Activated naive CD8-positive, alpha-beta T cell treated with anti-CD3 and anti-CD28 coated beads for 36 hours (primary cell): ENCODE measurements at places on chromosomes 12 and 14.

- H3K36me3 ChIP-seq: no peaks in the 10 kb centered on the region
- no peak for DNase-seq
- no peak overlapping the region for H3K4me3 ChIP-seq
- no peaks in the 10 kb centered on the region for H3K27me3 ChIP-seq
Measured at GRCh38 chr12:101430456-101430855, 22.9 kb upstream of the ARL1 start.

DNA sequence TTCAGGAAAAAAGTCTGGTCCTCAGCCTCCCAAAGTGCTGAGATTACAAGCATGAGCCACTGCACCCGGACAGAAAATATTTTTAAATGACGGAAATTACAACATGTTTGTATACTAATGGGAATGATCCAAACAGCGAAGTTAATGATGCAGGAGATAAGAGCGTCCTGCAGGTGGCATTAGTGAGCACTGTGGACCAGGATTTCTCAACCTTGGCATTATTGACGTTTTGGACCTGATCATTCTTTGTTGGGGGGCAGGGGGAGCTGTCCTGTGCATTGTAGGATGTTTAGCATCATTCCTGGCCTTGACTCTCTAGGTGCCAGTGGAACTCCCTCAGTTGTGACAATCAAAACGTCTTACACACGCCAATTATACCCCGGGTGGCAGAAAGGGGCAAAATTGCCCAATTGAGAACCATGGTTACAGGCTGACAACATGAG is 34.1 kb downstream of the SCFD1 start:
- H3K4me3 ChIP-seq: no peak overlapping the region
- H3K4me1 ChIP-seq: no peaks in the 10 kb centered on the region
- no peaks in the 10 kb centered on the region for H3K27me3 ChIP-seq
- no peak overlapping the region for H3K27ac ChIP-seq
- peak; percentile 9 for DNase-seq
- H3K36me3 ChIP-seq: peaks cover 9% of the 10 kb centered on the region

DNA sequence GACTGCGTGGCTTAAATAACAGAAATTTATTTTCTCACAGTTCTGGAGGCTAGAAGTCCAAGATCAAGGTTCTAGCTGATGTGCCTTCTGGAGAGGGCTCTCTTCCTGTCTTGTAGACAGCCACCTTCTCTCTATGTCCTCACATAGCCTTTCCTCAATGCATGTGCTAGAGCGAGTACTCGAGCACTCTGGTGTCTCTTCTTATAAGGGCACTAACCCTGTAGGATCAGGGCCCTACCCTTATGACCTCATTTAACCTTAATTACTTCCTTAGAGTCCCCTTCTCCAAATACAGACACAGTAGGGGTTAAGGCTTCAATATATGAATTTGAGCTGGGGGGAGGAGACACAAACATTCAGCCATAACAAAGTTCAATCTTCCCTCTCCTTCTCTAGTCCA is 10.2 kb downstream of the DHH start:
- no peak overlapping the region for H3K27ac ChIP-seq
- no peak for DNase-seq
- no peak overlapping the region for H3K4me3 ChIP-seq
- peaks cover 15% of the 10 kb centered on the region for H3K27me3 ChIP-seq

DNA sequence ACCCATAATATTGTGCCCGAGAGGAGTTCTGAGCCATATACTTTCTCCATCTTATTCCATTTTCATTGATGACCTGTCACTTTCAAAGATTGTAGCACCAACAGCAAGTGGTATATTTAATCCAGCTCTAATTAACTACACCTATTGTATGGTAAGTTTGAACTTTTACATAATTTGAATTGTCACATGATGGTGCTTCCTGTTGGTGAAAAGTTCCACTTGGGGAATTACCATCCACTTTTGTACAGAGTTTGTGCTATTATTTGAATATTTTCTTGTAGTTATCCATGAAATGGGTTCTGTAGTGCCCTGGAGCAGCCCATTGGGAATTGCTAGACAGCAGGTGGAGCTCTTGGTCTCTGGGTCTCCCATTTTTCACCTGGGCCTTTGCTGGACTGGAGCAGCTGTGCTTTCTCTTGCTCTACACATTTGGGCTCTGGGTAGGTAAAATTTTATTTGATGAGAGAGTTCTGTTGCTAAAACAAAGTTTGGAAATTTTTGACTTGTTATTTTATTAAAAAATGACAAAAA is 3.0 kb downstream of the SMCO3 start:
- H3K4me3 ChIP-seq: peak overlapping the region; percentile 14
- H3K27me3 ChIP-seq: no peaks in the 10 kb centered on the region
- no peaks in the 10 kb centered on the region for H3K36me3 ChIP-seq
- no peak for DNase-seq
- H3K27ac ChIP-seq: peak overlapping the region; percentile 69

- H3K27me3 ChIP-seq: no peaks in the 10 kb centered on the region
- peak overlapping the region; percentile 55 for H3K4me3 ChIP-seq
- H3K27ac ChIP-seq: peak overlapping the region; percentile 90
- H3K36me3 ChIP-seq: peaks cover 21% of the 10 kb centered on the region
Measured at GRCh38 chr12:10497602-10498001, 8.1 kb upstream of the EIF2S3B start.

GRCh38 chr14:68174446-68174845 is 354.9 kb downstream of the RAD51B start:
- H3K27me3 ChIP-seq: no peaks in the 10 kb centered on the region
- peaks cover 6% of the 10 kb centered on the region for H3K36me3 ChIP-seq
- DNase-seq: no peak
- no peak overlapping the region for H3K4me3 ChIP-seq

- no peaks in the 10 kb centered on the region for H3K36me3 ChIP-seq
- no peak for DNase-seq
- H3K4me1 ChIP-seq: peaks cover 4% of the 10 kb centered on the region
- H3K27me3 ChIP-seq: peaks cover 4% of the 10 kb centered on the region
- no peak overlapping the region for H3K27ac ChIP-seq
Measured at GRCh38 chr12:109779382-109779781, 53.8 kb downstream of the TRPV4 start.

GRCh38 chr12:85676816-85677749 is 159.1 kb downstream of the RASSF9 start:
- DNase-seq: no peak
- H3K4me3 ChIP-seq: no peak overlapping the region
- no peak overlapping the region for H3K27ac ChIP-seq
- no peaks in the 10 kb centered on the region for H3K4me1 ChIP-seq
- H3K36me3 ChIP-seq: no peaks in the 10 kb centered on the region

GRCh38 chr12:55721601-55722213 is 1.5 kb downstream of the RDH5 start:
- no peaks in the 10 kb centered on the region for H3K27me3 ChIP-seq
- H3K4me1 ChIP-seq: peaks cover 34% of the 10 kb centered on the region
- DNase-seq: no peak

DNA sequence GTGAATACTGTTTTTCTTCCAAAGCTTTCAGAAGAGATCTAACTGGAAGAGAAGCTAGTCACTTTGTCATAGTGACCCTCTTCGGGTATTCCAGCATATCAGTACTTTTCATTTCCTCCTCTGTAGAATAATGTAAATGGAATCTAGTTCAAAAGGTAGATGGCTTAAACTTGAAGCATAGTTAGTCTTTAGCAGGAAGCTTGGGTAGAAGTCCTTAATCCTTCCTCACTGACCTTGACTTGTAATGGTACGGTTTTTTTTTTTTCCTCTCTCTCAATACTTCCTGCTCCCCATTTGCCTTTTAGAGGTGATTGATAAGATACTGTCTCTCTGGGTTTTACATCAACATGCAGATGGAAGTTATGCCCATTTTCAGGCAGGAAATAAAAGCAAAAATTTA is 1.7 kb downstream of the FBXO34 start:
- H3K36me3 ChIP-seq: peaks cover 5% of the 10 kb centered on the region
- no peak overlapping the region for H3K27ac ChIP-seq
- H3K4me3 ChIP-seq: peak overlapping the region; percentile 85
- no peak for DNase-seq

- H3K36me3 ChIP-seq: no peaks in the 10 kb centered on the region
- DNase-seq: peak; percentile 26
- H3K4me3 ChIP-seq: no peak overlapping the region
- H3K27me3 ChIP-seq: peaks cover 34% of the 10 kb centered on the region
Measured at GRCh38 chr12:119544765-119545625, 48.6 kb upstream of the TMEM233 start.

DNA sequence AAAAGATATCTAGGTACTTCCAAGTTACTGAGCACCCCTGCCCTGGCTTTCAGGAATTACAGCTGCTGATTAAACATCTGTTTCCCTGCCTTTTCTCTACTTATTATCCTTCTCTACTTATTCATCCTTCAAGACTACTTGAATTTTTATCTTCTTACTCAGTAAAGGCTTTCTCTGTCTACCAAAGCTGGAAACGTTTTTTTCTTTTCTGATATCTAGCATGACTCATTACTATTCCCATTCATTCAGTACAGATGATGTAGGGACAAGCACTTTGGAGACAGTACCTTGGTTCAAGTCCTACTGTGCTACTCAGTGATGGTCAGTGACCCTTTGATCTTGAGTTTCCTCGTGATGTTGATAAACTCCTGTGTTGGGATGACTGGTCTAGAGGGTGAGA is 848.7 kb downstream of the NRXN3 start:
- no peaks in the 10 kb centered on the region for H3K36me3 ChIP-seq
- H3K4me3 ChIP-seq: no peak overlapping the region
- H3K27ac ChIP-seq: no peak overlapping the region
- DNase-seq: no peak

- no peaks in the 10 kb centered on the region for H3K27me3 ChIP-seq
- peaks cover 8% of the 10 kb centered on the region for H3K4me1 ChIP-seq
- no peak for DNase-seq
- no peak overlapping the region for H3K4me3 ChIP-seq
- H3K27ac ChIP-seq: no peak overlapping the region
- H3K36me3 ChIP-seq: no peaks in the 10 kb centered on the region
Measured at GRCh38 chr12:12671850-12672660, 23.9 kb downstream of the GPR19 start.

GRCh38 chr14:23694085-23694948 is 58.2 kb downstream of the DHRS2 start:
- H3K4me3 ChIP-seq: no peak overlapping the region
- no peaks in the 10 kb centered on the region for H3K4me1 ChIP-seq
- H3K27me3 ChIP-seq: peaks cover 6% of the 10 kb centered on the region
- H3K27ac ChIP-seq: no peak overlapping the region
- peak; percentile 13 for DNase-seq

DNA sequence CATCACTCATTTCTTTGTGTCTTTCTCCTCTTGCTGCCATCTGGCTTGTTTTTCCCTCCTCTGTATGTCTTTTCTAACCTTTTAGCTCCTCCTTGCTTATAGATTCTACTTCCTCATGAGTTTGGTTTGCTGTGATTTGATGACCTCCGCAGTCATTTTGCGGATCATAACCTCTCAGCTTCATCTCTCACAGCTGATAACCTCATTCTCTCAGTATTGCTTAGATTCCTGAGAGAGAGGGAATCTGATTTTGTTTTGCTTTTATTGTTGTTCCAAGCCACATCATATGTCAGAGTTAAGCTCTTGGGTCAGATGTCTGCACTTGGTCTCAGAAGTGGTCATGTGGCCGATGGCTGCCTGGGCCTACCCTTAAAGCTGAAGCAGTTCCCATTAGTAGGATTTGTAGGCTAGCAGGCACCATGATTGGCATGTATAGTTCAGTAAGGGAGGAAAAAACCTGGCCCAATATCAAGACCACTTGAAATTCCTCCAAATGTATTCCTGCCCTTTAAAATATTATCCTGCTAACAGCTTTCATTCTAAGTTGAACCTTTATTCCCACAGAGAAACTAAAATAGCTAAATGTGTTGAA is 13.5 kb downstream of the ZNF664 start:
- no peak for DNase-seq
- no peak overlapping the region for H3K4me3 ChIP-seq
- H3K27me3 ChIP-seq: no peaks in the 10 kb centered on the region
- peaks cover 24% of the 10 kb centered on the region for H3K36me3 ChIP-seq
- H3K27ac ChIP-seq: no peak overlapping the region
- H3K4me1 ChIP-seq: peaks cover 39% of the 10 kb centered on the region

DNA sequence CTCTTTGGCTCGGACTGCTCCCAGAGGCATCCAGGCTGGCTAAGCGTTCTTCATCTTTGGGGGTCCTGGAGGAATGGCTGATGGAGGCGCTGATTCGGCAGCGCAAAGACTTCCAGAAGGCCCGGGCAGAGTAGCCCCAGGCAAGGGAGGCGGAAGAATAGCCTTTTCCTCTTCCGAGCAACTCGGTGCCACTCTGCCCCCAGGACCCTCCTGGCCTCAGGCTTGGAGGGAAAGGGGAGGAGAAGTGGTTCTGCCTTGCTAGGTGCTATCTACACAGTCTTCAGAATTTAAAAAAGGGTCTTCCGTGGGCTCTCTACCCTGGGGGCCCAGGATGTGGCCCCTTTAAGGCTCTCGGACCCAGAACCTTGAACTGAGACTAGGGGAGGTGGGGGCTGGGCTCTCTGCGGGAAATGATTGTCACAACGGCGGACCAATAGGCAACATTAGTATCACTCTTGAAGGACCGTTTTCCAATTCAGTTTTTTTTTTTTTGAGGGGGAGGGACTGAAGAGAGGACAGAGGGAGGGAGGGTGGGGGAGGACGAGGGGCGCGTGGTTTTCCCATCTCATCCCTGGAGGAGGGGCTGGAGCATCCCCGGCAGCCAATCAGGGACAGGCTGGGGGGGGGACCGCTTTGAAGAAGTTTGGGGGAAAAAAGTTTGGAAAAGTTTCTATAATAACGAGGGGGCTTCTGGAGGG is at the start of gene NFATC4:
NFATC4 (plus strand) TSS at position 671 of the 698 bp plus-strand sequence. CDS start 157 bp downstream, outside the sequence.
- no peaks in the 10 kb centered on the region for H3K36me3 ChIP-seq
- peaks cover 50% of the 10 kb centered on the region for H3K27me3 ChIP-seq
- peaks cover 27% of the 10 kb centered on the region for H3K4me1 ChIP-seq
- no peak for DNase-seq
- no peak within 1 kb of the TSS for H3K27ac ChIP-seq

- no peak for DNase-seq
- H3K27ac ChIP-seq: no peak overlapping the region
- no peaks in the 10 kb centered on the region for H3K27me3 ChIP-seq
- H3K4me3 ChIP-seq: no peak overlapping the region
- H3K4me1 ChIP-seq: no peaks in the 10 kb centered on the region
Measured at GRCh38 chr14:59147007-59147406, 41.5 kb upstream of the DAAM1 start.

DNA sequence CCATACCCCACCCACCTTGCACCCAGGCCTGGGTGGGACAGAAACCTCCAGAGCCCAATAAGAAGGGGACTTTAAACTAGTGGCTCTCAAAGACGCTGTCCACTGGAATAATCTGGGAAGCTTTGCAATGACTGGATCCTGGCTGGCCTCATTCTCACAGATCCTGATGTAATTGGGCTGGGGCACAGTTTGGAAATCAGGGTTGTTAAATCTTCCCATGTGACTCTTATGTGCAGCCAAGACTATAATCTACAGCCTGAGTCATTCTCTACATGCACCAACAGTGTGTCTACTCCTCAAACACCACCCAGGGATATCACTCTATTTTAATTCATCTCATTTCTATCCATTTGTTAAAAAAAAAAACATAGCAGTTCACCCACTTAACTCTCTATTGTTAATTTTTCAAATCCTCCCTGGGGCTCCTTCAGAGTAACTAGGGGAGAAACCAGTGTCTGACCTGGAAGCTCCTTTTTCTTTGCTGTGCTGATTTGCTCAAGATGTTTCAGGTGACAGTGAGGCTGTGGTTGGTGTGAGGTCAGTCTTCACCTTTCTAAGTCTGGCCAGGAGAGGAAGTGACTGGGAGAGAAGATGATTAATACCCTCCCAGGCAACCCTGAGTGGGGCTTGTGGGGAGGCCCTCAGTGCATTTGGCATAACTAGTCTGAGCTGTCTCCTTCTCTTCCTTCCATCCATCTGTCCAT is 211.6 kb upstream of the SFSWAP start:
- peaks cover 8% of the 10 kb centered on the region for H3K4me1 ChIP-seq
- no peaks in the 10 kb centered on the region for H3K36me3 ChIP-seq
- peaks cover 2% of the 10 kb centered on the region for H3K27me3 ChIP-seq
- DNase-seq: no peak
- no peak overlapping the region for H3K27ac ChIP-seq
- H3K4me3 ChIP-seq: no peak overlapping the region
